ENCODE measurements at places on chromosomes 16 and 17.

GRCh38 chr16:85930301-85930700, 31.3 kb downstream of the IRF8 start:
- DNase-seq, result no peak

DNA sequence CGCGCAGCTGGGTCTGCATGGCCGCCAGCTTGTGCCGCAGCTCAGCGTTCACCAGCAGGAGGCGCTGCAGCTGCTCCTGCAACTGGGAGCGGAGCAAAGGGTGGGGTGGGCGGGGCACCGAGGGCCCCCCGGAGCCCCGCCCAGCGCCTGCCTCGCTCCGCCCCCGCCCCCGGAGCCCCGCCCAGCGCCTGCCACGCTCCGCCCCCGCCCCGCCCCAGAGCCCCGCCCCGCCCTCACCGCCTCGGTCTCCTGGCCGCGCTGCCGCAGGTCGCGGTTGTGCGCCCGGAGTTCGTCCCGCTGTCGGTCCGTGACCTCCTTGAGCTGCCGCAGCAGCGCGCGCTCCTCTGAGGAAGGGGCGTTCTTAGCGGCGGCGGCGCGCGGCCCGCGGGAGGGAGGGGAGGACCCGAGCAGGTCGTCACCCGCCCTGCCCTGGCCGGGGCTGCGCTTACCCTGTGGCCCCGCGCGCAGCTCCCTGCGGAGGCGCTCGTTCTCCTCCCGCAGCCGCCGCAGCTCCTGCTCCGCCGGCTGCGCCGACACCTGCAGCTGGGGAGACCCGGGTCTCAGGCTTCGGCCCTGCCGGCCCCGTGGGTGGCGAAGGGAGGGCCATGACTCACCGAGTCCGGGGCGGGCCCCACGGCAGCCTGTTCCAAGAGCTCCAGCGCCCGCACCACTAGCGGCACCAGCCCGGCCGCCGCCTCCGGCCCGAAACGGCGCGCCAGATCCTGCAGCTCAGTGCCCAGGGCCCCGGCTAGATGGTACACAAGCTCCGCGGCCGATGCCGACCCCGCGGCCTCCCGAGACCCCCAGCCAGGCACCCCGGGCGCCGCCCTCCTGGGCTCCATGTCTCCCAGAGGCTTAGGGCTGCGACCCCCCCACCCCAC, 463 bp downstream of the RILP start:
- peak; percentile 89 for DNase-seq

GRCh38 chr17:2034157-2034556, 4.2 kb downstream of the DPH1 start:
- no peak for DNase-seq

GRCh38 chr17:15000661-15001060, 264.5 kb downstream of the PMP22 start:
- DNase-seq, result no peak

- no peak for DNase-seq
Observed at GRCh38 chr16:9370061-9370491, 278.6 kb downstream of the HAPSTR1 start.
